GM19239 (cell line): ENCODE measurements at places on chromosomes 12 and 14.

GRCh38 chr14:70563869-70564268 is 29.1 kb upstream of the ADAM20 start:
- no peak for DNase-seq

GRCh38 chr12:12909228-12909994 is 18.0 kb downstream of the GPRC5A start:
- no peak for DNase-seq

- DNase-seq: peak; percentile 24
Measured at GRCh38 chr14:92352158-92352985, 29.4 kb downstream of the SLC24A4 start.

GRCh38 chr14:76205708-76206107 is 54.0 kb downstream of the GPATCH2L start:
- DNase-seq: no peak
